Bronchial epithelial cell (primary cell): ENCODE measurements at places on chromosomes 16 and 17.
A peak's percentile ranks its signal among the peaks of the same experiment; 100 is the strongest.

GRCh38 chr17:51739245-51739886 lies 419.1 kb downstream of the CA10 start:
- no peak for DNase-seq

- no peak for DNase-seq
Observed at GRCh38 chr17:1275962-1276736, 3.3 kb upstream of the TRARG1 start.

- peak; percentile 50 for DNase-seq
Observed at GRCh38 chr17:17737961-17738894, 57.0 kb downstream of the RAI1 start.

DNA sequence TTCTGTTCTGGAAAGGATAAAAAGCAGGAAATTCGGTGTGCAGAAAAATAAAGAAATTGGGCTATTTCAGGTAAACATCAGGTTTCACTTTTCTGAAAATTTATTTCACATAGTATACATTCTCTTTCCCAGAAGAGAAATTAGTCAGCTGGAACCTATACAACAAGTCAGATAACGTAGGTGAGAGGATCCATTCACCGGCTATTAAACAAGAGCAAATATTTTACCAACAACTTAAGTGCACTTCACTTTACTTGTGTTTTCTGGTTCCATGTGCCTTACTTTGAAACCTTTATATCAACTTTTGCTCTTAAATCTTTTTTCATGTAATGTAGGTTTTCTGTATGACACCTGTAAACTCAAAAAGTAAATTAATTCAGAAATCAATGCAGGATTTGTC lies 839.7 kb downstream of the CDH11 start:
- DNase-seq = no peak

DNA sequence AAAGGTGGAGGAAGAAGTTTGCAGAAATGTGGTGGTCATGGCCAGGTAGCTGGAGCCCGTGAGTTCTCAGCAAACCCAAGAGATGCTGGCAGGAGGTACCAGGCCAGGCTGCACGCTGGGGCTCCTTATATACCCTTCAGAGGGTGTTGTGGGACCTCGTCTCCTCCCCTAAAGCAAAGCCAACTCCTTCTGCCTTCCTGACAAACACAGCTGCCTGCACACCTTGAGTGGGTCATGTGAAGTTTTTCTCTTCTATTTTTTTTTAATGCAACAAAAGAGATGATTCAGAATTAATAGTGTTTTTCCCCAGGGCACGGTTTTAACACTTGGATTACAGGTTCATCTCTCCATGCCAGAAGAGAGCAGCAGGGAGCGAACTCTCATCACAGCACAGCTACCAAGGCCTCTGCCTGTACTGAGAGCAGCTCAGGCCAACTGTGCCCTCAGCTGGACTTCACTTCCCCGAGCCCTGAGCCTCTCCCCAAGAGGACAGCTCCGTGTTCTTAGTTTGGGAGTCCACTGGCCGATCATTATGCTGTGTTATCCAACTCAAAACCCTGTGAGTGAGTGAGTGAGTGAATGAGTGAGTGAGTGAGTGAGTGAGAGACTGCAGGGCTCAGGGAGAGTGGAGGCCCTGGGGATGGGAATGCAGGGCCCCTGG lies at the start of gene KRT15:
Gene KRT15 (minus strand): TSS at position 102 of the 661 bp plus-strand sequence. CDS start 63 bp downstream, at position 39.
- peak; percentile 92 for DNase-seq

GRCh38 chr17:2214047-2214928 lies 89.3 kb downstream of the SMG6 start:
- peak; percentile 94 for DNase-seq

- no peak for DNase-seq
Observed at GRCh38 chr16:69486724-69487123, 62.3 kb downstream of the CYB5B start.

DNA sequence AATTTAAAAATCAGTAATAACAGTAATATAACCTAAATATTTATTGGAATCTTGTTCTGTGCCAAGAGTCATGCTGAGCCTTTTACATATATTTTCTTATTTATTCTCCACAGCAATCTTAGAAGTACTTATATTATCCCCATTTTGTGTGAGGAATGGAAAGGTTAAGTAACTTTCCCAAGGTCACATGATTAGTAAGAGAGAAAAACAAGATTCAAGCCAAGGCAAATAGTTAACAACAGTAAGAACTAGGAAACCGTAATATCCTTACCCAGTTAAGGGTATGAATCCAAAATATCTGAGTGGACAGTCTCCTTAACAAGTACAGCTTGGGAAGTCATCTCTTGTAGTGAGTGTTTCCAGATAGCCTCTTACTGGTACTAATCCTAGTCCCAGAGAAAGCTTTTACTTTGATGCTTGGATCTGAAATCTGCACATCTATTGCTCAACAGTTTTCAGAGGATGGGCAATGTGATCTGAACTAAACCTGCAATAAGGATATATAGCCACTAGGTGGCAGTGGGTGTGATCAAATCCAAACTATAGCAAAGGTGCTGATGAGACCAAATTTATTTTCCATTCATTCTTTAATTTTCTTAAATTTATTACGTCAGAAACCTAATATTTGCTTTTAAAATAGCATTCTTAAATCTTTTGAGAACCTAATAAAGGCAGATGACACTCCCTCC lies 23.3 kb downstream of the SHISA6 start:
- peak; percentile 5 for DNase-seq

DNA sequence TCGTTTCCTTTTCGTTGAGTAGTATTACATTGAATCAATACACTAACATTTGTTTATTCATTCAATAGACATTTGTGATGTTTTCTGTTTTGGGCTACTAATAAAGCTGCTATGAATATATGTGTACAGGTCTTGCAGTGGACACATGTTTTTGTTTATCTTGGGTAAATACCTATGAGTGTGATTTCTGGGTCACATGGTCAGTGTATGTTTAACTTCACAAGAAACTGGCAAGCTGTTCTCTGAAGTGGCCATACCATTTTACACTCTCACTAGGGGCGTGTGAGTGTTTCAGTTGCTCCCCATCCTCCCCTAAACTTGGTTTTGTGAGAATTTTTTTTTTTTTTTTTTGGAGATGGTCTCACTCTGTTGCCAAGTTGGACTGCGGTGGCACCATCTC lies 35.0 kb downstream of the PKD1L3 start:
- DNase-seq = no peak

DNA sequence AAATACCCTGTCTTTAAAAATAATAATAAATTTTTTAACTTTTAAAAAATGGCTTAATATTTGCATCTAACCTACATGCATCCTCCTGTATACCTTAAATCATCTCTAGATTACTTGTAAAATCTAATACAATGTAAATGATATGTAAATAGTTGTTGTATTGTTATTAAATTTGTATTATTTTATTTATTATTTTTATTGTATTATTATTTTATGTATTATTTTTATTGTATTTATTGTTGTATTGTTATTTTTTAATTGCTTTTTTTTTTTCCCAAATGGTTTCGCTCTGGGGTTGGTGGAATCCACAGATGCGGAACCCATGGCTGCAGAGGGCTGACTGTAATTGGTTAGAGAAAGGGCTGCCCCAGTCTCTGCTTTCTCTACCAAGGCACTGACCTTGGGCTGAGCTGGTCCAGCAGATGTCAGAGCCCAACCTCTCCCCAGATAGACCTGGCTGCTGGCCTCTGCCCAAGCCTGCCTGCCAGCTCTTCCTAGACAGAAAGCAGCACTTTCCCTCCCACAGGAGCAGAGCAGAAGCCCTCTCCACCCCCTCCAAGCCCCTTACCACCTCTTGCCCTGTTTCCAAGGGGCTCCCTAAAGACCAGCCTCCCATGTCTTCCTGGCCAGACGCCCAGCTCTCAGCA lies 183.8 kb downstream of the GSG1L start:
- no peak for DNase-seq

- no peak for DNase-seq
Observed at GRCh38 chr17:80926591-80927250, 64.9 kb upstream of the CHMP6 start.

GRCh38 chr16:57821149-57821971 lies 19.1 kb upstream of the KIFC3 start:
- DNase-seq = no peak

DNA sequence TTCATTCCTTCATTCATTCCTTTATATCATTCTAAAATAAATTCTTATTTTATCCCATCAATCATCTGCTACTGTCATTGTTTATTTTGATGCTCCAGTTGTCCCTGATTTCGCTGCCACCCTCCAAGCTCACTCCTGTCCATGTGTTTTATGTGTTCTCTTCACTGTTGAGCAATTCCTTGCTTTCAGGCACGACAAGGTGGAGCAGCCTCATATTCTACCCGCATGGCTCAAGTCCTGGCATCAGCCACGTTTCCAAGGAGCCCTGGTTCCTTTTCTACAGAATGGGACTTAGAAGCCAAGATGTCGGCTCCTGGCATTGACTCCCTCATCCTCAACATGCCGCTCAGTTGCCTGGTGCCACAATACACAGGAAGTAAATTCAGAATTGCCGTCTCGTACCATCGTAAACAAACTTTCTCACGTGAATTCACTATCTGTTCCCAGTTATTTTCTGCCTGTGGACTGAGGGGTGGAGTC lies 139.0 kb downstream of the RPTOR start:
- no peak for DNase-seq

GRCh38 chr17:47997586-47997985 lies 26.7 kb downstream of the CDK5RAP3 start:
- DNase-seq = no peak

GRCh38 chr16:19068237-19068815 lies 912 bp downstream of the COQ7 start:
- DNase-seq = no peak

DNA sequence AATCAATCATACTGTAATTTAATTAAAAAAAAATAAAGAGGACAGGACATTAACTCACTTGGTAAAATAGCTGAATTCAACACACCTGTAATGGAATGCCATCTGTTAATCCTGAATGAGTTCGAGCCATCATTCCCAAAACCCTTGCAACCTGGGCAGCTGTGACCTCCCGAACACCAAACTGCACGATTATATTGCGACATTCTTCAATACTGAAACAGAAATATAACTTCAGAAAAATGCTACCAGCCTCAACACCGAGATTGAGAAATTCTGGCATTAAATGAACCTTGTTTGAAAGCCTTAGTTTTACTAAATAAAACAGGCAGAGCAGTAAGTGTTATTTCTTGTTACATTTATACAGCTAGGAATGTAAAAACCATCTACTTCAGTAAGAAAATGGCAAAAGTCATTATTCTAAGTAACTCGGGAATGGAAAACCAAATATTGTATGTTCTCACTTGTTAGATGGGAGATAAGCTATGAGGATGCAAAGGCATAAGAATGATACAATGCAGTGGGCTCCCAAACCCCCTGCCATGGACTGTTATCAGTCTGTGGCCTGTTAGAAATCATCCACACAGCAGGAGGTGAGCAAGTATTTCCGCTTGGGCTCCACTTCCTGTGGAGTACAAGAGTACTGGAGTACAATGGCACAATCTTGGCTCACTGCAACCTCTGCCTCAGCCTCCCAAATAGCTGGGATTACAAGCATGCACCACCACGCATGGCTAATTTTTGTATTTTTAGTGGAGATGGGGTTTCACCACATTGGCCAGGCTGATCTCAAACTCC lies 46.5 kb downstream of the CNOT1 start:
- no peak for DNase-seq

DNA sequence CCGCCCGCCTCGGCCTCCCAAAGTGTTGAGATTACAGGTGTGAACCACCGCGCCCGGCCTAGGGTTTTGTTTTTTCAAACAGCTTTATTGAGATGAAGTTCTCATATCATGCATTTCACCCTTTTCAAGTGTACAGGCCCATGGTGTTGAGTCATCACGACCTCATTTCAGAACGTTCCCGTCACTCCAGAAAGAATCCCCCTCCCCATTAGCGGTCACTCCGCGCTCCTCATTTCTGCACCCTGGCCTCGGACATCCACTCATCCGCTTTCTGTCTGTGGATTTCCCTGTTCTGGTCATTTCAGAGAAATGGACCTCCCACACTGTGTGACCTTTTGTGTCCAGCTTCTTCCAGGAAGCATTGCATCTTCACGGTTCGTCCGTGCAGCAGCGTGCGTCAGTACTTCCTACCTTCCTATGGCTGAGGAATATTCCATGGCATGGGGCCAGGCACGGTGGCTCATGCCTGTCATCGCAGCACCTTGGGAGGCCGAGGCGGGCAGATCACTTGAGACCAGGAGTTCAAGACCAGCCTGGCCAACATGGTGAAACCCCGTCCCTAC lies 135.2 kb upstream of the GSE1 start:
- DNase-seq = no peak

GRCh38 chr16:27547851-27548250 lies 1.9 kb downstream of the GTF3C1 start:
- DNase-seq = no peak

- DNase-seq = peak; percentile 76
Observed at GRCh38 chr16:3127745-3128144, 7.1 kb upstream of the ZNF213 start.

DNA sequence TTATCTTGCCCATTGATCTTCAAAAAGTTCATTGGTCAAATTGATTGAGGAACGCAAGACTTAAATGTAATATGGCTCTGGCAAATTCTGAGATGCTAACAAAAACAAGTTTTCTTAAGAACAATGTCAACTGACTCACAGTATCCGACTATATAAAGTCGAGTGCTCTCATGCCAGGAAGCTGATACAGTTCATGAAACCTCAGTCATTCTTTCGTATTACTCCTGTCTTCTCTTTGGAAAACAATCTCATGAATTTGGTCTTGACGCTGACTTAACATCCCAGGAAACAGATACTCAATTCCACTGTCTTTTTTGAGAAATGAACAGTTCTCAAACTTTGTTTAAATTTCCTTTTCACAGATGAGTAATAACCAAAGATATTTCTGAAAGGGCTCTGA lies 704.9 kb downstream of the MAF start:
- DNase-seq = no peak

DNA sequence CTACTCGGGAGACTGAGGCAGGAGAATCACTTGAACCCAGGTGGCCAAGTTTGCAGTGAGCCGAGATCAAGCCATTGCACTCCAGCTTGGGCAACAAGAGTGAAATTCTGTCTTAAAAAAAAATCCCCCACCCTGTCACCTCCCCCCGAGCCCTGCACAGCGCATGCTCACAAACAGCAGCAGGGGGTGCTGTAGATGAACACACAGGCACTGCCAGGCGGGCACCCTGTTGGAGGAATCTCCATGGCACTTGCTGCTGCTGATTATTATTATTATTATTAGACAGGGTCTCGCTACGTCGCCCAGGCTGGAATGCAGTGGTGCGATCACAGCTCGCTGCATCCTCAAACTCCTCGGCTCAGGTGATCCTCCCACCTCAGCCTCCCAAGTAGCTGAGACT lies 24.6 kb downstream of the FZD2 start:
- DNase-seq = no peak

- no peak for DNase-seq
Observed at GRCh38 chr17:75513641-75514000, 1.7 kb downstream of the CASKIN2 start.

- DNase-seq = no peak
Observed at GRCh38 chr17:73351764-73352163, 40.0 kb upstream of the CDC42EP4 start.

DNA sequence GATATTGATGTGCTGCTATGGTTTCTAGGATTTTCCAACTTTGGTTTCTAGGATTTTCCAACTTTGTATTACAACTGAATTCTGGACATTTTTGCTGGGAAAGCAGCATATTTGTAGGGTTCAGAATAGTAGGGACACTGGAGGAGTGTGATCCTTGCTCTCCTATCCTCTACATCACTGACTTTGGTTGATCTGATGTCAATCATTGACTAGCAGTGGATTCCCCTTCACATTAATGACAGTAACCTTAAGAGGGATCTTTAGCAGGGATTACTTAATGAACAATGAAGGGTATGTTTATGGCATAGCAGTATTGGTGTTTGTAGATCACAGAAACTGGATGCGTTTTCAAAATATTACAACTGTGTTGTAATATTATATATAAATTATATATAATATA lies 67.4 kb downstream of the MAP2K4 start:
- no peak for DNase-seq
